ENCODE measurements at places on chromosomes 16 and 17. TPM values are rescaled to one million over a fixed set of nuclear protein-coding genes. Genes with fewer than 3 reads are reported as not detected.

The OXLD1 gene
- 37.0 TPM for total RNA-seq

The MYH3 gene
- 0.16 TPM for total RNA-seq

The RNF222 gene
- not detected for total RNA-seq

The ICAM2 gene
- 0.26 TPM for total RNA-seq

The MT1X gene
- total RNA-seq = 45.7 TPM

The IGFALS gene
- under 0.01 TPM for total RNA-seq

The CMTM2 gene
- total RNA-seq = not detected

The FAM20A gene
- 11.2 TPM for total RNA-seq

The CD79B gene
- 0.16 TPM for total RNA-seq

The CSH2 gene
- not detected for total RNA-seq

The HSPB9 gene
- not detected for total RNA-seq

The KSR1 gene
- 4.4 TPM for total RNA-seq

The METTL26 gene
- total RNA-seq = 66.9 TPM

The SLFN12L gene
- 0.16 TPM for total RNA-seq

The PLK1 gene
- total RNA-seq = 2.4 TPM

The PERCC1 gene
- not detected for total RNA-seq

The UTS2R gene
- total RNA-seq = not detected

The SPATA22 gene
- not detected for total RNA-seq

The IRF8 gene
- not detected for total RNA-seq

The PRAC1 gene
- total RNA-seq = not detected

The IL17C gene
- total RNA-seq = not detected

The MFSD6L gene
- not detected for total RNA-seq

The KRT15 gene
- 0.63 TPM for total RNA-seq

The PLD6 gene
- 1.9 TPM for total RNA-seq

The COQ9 gene
- 37.8 TPM for total RNA-seq

Measured in bronchial smooth muscle cell (primary cell).